ENCODE measurements at places on chromosomes 16 and 17.
A peak's percentile ranks its signal among the peaks of the same experiment; 100 is the strongest.

DNA sequence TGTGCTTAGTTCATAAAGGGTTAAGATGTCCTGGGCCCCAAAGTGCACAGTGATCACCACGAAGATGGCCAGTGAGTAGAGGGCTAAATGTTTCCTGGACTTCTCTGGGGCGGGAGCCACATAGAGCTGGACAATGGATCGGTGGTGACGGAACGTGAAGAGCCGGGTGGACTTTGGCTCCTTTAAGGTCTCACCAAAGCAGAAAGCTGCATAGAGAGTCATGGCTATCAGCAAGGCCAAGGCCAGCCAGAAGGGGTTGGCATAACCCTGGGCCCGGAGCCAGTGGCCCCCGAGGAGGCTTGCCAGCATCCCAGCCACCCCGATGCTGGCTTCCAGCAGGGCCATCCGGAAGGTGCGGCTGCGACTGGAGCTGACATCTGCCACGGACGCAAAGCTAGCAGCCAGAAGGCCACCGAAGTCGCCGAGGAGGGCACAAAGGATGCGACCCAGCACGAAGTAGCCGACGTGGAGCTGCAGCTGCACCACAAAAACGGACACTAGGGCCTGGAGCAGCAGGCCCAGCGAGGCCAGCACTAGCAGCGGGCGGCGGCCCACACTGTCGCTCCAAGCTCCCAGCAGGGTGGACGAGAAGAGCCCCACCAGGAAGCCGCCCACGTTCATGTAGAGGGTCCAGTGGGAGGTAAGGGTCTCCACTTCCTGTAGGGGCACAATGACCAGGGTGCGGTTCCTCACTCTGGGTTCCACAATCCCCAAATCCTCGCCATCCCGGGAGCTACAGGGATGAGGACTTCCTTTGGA, 1.0 kb downstream of the SLC46A1 start:
- no peak for DNase-seq

- no peak for DNase-seq
These were observed 214.1 kb downstream of the ANKFN1 start for GRCh38 chr17:56367366-56367765.

GRCh38 chr17:50565402-50566350, 5.2 kb downstream of the CACNA1G start:
- peak; percentile 20 for DNase-seq

- no peak for DNase-seq
These were observed 54.9 kb upstream of the WSB1 start for GRCh38 chr17:27239046-27239445.

DNA sequence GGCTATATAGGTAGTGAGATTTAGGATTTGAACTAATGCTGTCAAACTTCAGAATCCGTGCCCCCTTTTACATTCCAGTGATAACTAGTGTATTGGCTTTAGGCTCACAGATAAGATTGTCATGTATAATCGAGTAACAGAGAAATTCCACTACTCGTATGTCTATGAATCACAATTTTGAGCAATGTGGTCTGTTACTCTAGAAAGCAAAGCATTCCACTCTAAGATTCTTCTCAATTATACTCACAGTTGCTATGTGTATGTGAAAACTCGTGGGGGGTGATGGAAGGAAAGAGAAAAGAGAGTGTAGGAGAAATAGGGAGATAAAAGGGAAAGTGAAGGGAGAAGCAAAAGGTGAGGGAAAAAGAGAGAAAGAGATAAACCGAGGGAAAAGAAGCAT, 1175.1 kb upstream of the GOT2 start:
- DNase-seq = no peak

DNA sequence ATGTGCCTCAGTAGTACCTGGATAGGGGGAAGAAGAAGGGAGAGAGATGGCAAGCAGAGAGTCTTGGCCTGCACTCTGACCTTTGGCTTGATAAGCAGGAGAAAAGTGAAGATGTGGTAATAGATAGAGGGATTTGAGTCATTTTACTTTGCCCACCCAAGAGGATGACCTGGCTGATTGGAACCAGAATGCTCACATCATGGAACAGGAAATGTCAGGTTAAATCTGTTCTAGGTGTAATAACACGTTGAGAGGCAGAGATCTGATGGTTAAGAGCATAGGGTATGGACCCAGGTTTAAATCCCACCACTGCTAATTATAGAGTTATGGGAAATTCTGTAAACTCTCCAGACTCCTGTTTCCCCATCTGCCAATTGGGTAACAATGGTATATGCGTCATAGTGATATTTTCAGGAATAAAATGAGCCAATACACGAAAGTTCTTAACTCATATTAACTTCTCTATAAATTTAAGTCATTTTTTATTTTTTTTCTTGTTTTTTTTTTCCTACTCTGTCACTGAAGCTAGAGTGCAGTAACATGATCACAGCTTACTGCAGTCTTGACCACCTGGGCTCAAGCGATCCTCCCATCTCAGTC, 8.1 kb upstream of the CCL18 start:
- no peak for DNase-seq

- no peak for DNase-seq
These were observed 117.4 kb downstream of the HIC1 start for GRCh38 chr17:2172077-2172851.

- DNase-seq = no peak
These were observed 115.0 kb upstream of the CIBAR2 start for GRCh38 chr16:85227084-85227945.

DNA sequence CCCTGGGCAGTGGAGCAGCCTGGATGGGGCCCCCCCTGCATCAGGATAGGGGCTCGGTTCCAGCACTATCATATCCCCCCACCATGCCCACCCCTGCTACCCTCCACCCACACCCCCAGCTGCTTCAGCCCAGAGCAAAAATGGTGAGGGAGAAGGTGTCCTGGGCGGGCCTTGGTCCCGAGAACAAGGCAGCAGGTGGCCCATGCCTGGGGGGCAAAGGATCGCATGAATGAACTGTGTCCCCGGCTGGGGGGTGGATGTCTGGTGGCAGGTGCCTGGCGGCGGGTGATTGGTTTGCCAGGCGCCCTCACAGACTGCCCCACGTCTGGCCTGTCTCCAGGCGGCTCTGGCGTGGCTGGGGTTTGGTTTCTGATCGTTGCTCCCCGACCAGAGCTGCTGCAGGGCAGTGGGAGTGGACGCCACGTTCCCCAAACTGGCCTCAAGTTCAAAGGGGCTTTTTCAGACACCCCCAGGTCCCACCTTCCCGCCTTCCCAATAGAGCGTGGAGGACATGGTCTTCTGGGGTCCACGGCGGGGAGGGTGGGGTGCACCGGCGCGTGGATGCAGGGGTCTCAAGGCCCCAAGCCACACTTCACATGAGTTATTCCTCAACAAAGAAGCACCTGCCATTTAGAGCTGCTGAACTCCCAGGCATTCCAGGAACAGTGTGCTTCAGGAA, 12.6 kb downstream of the UTS2R start:
- no peak for DNase-seq

DNA sequence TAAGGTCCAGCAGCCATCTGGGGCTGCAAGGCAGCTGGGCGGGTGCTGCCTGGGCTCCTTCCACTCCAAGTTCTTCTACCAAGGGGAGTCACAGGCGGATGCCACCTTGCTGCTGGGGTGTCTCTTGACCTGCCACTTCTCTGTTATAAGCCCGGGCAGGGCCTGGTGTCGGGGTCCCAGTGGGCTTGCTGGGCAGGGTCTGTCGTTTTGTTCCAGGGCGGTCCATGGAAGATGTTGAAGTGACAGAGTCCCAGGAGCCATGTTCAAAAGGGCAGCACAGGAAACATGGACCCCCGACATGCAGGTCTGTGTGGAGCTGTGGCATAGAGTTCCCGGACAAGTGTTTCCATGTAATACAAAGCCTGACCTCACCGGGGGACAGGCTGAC, 91.1 kb downstream of the TNFRSF13B start:
- no peak for DNase-seq

- peak; percentile 67 for DNase-seq
These were observed 96.5 kb downstream of the ABCC1 start for GRCh38 chr16:16045879-16046278.

- peak; percentile 52 for DNase-seq
These were observed 1.1 kb downstream of the PHF12 start for GRCh38 chr17:28950017-28950751.

DNA sequence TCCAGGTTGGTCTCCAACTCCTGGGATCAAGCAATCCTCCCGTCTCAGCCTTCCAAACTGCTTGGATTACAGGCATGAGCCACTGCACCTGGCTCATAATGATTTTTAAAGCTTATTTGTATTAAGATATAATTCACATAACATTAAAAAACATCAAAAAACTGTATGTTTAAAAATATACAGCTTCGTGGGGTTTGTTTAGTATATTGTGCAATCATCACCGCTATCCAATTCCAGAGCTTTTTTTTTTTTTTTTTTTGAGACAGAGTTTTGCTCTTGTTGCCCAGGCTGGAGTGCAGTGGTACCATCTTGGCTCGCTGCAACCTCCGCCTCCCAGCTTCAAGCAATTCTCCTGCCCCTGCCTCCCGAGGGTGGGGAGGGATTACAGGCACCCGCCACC, 11.0 kb upstream of the SLC25A19 start:
- DNase-seq = no peak

GRCh38 chr17:66677201-66677981, 157.5 kb upstream of the CACNG5 start:
- no peak for DNase-seq

- DNase-seq = peak; percentile 43
These were observed 178.3 kb downstream of the PRKCB start for GRCh38 chr16:24013864-24014645.

GRCh38 chr16:85348911-85349334, 236.7 kb upstream of the CIBAR2 start:
- no peak for DNase-seq

DNA sequence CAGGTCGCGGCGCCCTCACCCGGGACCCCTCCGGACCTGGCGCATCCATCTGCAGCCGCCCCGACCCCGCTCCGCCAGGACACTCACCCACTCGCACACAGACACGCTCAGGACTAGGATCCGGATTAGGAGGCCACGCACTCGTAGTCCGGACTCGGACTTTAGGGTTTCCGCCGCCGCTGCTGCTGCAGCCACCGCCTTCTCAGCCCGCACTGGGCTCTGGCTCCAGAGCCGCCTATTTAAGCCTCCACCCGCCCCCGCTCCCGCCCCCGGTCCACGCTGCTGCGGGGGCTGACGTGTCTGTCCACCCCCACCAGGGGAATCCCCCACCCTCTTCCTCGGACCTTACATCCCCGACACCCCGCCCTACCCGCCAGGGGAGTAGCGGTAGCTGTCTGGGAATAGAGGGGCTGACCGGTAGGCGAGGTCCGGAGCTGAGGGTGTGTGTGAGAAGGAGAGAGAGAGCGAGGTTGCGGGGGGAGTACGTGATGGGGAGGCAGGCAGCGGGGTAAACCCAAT, at the start of gene RRAD:
RRAD (minus strand) TSS at position 214 of the 519 bp plus-strand sequence. CDS start 356 bp downstream, outside the sequence.
- DNase-seq = no peak

DNA sequence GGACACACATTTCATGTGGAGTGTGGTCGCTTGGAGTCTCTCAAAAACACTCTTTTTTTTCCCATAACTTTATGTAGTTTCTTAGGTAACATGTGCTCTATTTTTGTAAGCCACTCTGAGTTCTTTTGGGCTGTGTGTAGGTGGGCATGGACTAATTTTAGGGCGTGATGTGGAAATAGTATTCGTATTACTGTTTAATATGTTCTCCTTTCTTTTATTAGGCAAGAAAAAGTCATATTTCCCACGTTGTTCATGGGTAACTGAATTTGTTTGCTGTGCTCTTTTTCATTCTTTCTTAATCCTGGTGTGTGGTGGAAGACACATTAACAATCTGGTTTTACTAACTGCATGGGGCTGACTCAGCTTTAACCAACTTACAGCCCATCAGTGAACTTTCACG, 27.4 kb downstream of the NDEL1 start:
- DNase-seq = no peak

DNA sequence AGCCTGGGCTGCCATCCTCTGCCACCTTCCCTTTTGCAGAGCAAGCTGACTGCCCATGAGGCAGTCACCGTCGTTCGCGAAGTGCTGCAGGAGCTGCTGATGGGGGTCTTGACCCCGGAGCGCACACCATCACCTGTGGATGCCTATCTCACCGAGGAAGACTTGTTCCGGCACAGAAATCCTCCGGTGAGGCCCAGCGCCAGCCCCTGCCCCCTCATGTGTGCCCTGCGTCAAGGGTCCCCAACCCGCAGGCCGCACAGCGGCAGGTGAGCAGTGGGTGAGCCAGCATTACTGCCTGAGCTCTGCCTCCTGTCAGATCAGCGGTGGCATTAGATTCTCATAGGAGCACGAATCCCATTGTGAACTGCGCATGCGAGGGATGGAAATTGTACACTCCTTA, 7.7 kb upstream of the EPN3 start:
- no peak for DNase-seq

DNA sequence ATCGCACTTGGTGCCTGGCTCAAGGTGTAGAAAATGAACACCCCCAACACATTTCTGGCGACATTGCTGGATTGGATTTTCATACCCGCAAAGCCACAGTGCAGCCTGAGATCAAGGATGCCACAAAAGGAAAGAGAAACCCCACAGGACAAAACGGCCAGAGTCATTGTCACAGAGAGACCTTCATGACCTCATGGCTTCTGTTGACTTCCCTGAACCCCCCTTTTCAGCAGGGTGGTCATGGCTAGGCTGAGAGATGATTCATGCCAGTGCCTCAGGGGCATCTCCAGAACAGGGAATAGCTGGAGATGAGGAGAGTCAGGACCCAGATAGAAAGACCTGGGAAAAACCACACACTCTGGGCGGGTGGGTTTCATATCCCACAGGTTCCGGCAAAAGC, 122.0 kb downstream of the C16orf95 start:
- no peak for DNase-seq

DNA sequence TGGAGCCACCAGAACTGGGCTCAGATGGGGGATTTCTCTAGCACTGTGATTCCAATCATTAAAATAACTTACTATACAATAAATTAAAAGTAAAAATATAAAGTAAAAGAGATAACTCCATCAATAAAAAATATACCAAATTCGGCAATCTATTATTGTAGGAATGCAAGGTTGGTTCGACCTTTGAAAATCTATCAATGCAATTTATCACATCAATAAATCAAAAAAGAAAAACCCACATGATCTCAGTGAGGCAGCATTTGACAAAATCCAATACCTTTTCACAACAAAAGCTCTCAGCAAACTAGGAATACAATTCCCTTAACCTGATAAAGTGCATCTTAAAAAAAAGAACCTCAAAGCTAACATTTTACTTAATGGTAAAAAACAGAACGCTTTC, 17.0 kb downstream of the RAB40B start:
- DNase-seq = no peak

DNA sequence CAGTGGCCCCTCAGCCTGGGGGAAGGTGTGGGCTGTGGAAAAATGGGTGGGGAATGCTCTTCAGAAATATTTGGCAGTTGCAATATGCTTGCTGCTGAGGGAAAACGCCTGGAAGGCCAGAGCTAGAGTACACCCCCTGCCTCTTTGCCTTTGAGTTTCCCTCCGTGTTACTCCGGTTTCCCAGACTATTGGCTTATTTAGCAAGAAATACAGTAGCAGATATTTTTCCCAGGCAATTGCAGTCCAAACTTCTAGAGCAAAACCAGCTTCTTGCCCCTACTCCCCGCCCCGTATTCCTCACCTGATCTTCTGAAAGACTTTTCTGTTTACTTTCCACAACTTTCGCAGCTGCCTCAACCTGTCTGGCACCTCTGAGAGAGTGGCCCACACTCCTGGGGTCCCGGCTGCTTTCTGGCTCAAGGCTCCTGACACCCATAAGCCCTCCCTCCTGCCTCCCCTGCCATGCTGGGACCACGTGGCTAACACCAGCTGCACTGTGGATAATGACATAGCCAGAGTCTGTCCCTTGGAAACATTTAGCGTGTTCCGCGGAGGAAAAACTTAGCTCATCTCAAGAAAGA, 45.8 kb upstream of the HELZ start:
- DNase-seq = no peak

GRCh38 chr17:4313221-4314114, 49.7 kb upstream of the ANKFY1 start:
- no peak for DNase-seq
